ENCODE measurements at places on chromosomes 7 and 10.

- DNase-seq, result no peak
Measured at GRCh38 chr10:43796781-43797180, 148.1 kb upstream of the ZNF32 start.

GRCh38 chr10:48574817-48575380, 30.0 kb downstream of the ARHGAP22 start:
- DNase-seq, result no peak

DNA sequence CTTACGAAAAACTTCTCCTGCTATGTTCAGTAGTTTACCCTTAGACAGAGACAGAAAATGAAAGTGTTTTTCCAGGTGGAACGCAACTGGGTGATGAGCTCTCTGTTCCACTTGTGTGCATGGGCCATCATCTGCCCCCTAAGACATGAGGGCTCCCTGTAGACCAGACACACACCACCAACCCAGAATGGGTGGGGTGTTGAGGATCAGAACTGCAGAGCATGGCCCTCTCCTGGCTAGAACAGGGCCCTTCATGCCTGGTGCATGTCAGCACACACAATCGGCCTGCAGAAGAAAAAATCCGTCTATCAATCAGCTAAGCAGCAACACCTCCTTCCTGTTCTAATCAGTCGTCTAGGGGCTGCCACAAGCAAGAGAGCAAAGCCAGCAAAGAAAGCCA, 186.2 kb upstream of the INHBA start:
- no peak for DNase-seq

- peak; percentile 57 for DNase-seq
Measured at GRCh38 chr7:143901332-143901667, 676 bp downstream of the TCAF1 start.

GRCh38 chr7:151139071-151139790, 28.3 kb downstream of the GBX1 start:
- DNase-seq, result no peak

DNA sequence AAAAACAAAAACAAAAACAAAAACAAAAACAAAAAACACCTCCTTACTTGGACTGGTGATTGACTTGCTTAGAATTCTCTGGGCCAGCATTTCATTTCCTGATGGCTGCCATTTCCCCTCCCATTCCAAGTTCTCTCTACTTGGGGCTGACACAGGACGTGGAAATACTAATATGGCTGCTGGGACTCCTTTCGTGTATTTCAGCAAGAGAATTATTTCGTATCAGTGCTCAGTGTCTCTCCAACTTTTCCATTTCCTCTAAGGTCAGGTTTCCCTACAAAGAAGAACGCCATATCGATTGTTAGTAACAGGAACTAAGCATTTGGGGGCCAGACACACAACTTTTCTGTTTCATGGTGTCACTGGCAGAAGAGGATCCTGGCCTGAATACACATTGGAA, 22.5 kb upstream of the VAX1 start:
- DNase-seq, result no peak

GRCh38 chr7:6323967-6324701, 51.7 kb upstream of the CYTH3 start:
- DNase-seq, result no peak

DNA sequence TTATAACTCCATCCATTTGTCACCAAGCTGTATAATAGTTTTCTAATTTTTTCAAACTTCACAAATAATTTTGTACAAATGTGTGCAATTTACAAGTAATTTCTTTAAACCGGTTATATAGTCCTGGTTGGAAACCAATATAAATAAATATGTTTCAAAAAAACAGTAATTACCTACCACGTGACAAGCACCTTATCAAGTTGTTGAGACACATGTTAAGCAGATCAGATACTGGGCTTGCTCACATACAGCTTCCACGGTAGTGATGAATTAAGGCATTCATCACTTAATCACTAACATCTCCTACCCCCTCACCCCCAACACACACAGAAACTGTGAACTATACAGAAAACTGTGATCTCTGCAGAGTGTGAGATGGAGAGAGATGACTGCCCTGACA, 630.0 kb upstream of the MBL2 start:
- DNase-seq, result no peak

DNA sequence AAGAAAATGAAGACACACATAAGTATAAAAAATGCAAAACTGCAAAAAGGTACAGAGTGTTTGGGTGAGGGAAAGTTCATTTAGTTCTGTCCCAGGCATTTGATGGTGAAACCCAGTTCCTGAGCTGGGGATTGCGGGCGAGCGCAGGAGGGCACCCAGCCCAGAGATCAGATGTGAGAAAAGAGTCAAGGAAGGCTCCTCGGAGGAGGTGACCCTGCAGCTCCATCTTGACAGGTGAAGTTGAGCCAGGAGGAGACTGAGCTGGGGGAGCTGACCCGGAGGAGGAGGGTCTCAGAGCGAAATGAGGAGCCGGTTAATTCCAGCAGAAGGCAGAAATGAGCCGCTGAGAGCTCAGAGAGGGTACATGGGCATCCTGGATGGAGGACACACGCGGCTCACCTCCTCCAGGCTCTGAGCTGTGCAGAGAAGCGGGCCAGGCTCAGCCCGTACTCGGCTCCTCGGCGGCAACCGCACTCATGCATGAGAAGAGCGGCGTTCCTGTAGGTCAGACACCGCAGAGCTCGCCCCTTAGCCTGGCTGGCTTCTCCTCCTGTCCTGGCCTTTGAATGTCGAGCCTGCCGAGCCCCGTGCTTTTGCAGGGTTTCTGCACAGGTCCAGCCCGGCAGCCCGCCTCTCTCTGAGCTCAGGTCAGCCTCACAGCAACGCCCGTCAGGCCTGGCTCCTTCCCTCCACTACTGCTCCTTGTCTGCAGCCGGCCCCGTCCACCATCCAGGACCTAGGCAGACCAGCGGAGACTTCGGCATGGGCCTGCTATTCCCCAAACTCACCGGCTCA, 9.5 kb upstream of the RAMP3 start:
- DNase-seq, result no peak

- DNase-seq, result no peak
Measured at GRCh38 chr10:70695241-70696030, 23.1 kb downstream of the ADAMTS14 start.

DNA sequence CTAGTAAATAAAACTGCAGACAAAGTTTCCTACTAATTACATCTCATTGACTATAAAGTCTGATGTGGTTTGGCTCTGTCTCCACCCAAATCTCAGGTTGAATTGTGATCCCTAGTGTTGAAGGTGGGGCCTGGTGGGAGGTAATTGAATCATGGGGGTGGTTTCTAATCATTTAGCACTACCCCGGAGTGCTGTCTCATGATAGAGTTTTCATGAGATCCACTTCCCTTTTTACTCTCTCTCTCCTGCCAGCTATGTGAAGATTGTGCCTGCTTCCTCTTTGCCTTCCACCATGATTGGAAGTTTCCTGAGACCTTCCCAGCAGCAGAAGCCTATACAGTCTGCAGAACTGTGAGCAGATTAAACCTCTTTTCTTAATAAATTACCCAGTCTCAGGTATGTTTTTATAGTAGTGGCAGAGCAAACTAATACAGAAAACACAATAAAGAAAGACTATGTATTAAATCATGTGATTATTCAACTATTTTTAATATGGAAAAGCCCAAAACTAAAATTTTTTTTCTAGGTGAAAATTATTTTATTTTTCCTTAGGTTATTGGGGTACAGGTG, 232.1 kb downstream of the FZD1 start:
- no peak for DNase-seq

DNA sequence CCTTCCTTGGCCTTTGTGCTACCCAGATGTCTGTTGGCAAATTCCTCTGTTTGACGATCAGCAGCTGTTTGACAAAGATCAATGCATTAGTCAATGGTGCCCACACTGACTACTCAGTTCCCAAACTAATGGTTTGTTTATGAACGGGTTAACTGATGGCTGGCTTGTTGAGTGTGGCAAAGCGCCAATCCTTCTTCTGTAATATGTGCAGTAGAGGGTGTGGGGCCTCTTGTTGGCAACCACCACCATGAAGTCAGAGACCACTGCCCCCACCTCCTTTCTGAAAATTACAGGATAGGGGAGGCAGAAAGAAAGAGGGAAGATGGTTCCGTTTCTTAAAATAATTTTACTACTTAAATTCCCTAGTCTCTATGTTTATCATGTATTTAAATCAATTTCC, 2.6 kb upstream of the PLCE1 start:
- peak; percentile 6 for DNase-seq

DNA sequence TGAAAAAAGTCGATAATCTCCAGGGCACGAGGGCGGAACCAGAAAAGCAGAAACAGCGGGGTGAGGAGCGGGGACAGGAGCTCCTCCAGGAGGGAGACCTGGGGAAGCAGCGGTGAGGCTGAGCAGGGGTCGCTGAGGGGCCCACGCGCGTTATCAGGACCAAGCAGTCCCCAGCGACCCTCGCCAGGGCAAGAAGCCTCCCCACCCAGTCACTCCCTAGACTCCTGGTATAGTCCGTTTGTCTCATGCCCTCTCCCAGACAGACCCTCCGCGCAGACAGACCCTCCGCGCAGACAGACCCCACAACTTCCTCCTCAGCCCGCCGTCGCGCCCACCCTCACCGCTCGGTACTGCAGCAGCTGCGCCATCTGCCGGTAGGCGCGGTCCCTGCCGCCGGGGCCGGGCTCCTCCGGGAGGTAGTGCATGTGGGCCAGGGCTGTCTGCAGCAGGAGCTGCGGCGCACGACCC, 6.3 kb downstream of the ATG9B start:
- no peak for DNase-seq

GRCh38 chr7:26279405-26279804, 12.3 kb upstream of the SNX10 start:
- peak; percentile 13 for DNase-seq

DNA sequence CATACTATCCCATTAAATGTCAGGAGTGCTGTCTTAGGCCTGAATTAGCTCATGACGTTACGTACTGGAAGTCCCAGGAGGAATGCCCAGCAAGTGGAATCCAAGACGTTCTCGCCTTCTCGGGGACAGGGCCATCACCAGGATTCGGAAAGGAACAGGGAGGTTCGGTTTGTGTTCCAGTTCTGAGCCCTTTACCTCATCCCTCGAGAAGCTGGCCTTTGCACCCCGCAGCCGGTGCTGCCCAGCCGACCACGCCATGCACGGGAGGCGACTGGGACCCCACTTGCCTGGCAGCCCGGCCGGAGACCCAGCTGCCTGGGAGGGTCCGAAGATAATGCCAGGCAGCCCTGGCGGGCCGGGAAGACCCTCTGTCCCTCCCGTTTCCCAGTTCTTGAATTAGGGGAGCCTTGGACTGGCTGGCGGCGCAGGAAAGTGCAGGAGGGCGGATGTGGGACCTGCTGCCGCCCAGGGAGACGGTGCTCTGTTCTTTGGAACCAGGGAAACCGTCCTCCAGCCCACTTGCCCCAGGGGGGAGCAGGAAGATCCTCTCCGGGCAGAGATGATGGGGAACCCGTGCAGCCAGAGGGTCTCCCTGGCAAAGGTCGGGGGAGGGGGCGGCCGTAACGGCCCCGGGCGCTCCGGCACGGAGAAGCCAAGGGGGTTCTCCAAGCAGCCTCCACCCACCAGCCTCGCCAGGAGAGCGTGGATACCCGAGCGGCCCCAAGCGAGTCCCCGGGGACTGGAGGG, 671 bp upstream of the CHST3 start:
- no peak for DNase-seq

DNA sequence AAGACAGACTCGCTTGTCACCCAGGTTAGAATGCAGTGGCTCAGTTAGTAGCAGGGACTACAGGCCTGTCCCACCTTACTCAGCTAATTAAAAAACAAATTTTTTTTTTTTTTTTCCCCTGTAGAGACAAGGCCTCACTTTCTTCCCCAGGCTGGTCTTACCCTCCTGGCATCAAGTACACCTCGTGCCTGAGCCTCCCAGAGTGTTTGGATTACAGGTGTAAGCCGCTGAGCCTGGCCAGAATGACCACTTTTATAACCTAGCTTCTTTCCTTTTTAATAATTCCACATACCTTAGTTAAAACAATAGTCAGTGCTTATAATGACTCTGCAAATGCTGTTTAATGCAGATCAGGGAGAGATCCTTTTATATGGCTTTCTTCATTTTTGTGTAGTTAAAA, 31.3 kb downstream of the RSBN1L start:
- no peak for DNase-seq

DNA sequence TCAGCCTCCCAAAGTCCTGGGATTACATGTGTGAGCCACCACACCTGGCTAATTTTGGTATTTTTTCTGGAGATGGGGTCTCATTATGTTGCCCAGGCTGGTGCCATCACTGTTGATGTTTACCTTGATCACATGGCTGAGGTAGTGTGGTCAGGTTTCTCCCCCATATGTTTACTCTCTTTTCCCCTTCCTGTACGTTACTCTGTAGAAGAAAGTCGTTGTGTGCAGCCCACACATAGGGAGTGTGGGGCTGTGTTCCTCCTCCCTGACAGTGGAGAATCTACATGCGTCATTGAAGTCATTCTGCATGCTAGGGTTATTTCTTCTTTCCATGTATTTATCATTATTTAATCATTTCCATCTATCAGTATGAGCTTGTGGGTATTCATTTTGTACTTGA, 16.3 kb upstream of the ORAI2 start:
- DNase-seq, result no peak

GRCh38 chr7:79337717-79338116, 115.8 kb downstream of the MAGI2 start:
- no peak for DNase-seq

DNA sequence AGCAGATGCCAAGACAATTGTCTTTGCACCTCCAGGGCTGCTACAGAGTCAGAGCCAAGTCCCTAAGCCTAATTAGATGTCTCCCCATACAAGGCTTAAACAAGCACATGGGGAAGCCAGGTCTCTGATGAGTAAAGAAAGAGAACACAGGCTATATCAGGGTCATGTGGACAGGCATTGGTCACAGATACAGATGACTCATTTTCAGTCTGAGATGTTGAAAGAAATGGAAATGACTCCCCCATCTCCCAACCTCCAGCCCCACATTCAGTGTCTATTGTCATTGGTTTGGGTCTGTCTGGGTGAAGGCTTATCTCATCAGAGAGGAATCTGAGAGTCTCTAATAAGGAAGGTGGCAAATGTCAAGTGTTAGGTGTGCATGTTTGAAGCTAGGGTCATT, 290.1 kb upstream of the KIAA1217 start:
- DNase-seq, result no peak

DNA sequence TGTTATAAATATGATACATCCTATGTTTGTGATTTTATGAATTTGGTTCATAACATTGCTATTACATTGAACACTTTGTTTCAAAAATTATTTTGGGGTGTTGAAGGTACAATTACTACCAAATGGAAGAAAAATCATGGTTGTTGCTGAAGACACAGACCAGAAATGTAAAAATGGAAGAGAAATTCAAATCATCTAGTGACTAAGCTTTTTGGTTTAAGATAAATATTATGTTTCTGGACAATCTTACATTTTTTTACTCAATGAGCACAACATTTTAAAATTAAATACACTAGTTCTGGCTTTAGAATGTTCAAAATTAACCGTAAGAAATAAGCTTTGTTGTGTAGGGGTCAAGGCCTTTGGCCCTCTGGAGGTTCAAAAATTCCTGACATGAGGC, 82.7 kb downstream of the GNAT3 start:
- DNase-seq, result no peak

GRCh38 chr7:111855161-111855841, 293.0 kb upstream of the IMMP2L start:
- peak; percentile 72 for DNase-seq

DNA sequence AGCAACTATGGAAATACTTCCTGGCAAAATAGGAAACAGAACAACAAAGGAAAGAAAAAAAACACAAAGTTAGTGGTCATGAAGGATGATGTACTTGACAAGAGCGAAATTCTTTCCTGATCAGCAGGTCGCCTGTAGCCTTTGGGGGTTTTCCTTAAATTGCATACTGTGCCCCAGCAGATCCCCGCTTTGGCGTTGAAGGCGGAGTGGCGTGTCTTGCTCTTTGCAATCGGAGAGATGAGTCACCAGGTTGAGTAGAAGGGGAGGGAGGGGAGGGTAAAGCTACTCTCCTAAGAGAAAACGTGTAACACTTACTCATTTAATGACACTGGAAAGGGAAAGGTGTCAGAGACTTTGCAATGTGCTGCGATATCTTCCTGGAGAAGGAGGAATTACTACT, 587.2 kb downstream of the SORCS1 start:
- no peak for DNase-seq
